ENCODE measurements at places on chromosomes 7 and 10. TPM values are rescaled to one million over a fixed set of nuclear protein-coding genes. Genes with fewer than 3 reads are reported as not detected.

DNA sequence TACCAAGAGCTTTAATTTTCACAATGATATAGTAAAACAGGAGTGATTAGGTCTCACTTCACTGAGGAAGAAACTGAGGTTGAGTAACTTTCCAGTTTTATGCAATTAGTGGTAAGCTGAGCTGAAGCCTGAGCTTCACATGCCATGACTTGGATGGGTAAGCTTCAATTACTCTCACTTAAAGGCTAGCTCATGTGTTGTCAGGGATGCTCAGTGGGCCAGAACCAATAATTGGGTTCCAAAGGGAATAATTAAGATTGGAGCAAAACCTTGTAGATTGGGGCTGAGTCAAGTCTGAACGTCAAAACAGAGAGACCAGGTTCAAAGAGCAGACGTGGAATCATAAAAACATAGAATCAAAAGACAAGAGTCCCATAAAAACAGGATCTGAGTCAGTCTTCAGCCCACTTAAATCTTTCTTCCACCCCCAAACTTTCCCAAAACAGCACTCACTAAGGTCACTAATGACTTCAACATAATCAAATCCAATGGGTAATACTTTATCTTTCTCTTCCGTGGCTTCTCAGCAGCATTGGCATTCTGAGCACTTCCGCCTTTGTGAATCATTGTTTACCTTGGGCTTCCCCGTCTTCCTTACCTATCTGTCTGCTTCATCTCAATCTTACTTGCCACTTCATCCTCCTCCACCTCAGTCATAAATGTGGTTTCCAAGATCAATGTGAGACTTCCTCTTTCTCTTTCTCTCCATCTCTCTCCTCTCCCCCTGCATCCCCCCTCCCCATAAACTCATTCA lies 23.0 kb upstream of the EGFR start:
- no peaks in the 10 kb centered on the region for H3K4me1 ChIP-seq
- H3K4me3 ChIP-seq: no peak overlapping the region
- no peaks in the 10 kb centered on the region for H3K36me3 ChIP-seq
- DNase-seq: peak; percentile 33

DNA sequence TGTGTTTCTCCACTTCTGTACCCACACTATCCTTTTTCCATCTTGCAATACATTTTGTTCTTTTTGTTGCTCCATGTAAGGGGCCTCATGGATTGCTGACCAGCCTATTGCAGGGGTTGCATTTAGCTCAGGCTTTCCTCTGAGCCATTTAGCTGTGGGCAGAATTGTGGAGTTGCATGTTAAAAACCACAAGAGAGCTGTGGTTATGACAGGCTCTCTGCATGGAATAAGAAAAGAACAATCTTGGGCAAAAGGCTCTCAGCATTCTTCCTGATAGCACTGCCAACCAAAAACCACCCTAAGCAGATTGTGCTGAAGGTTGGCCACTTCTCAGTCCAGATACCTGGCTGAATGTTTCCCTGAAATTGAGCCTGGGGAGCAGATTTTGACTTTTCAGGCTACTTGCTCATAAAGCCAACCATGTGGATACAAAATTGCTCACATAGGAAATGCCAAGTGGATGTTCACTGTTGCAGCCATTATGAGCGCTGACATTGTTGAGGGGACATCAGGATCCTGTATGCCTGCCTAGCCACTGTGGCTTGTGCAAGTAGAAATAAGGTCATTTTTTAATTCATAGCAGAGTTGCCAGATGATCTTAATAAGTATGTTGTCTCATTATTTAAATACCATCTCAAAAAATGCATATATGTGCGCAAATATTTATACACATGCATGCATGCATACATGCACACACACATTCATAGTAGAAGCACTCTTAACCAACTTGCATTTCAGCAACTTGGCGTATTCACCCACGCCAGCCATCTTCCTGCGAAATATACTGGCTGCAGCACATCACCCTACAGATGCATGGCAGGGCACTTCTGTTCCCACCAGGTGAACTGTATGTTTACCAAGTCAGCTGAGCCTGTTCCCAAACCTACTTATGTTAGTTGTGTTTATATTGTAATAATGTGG lies 695.4 kb downstream of the LRMDA start:
- H3K36me3 ChIP-seq: no peaks in the 10 kb centered on the region
- H3K27ac ChIP-seq: no peak overlapping the region
- H3K4me3 ChIP-seq: no peak overlapping the region
- no peaks in the 10 kb centered on the region for H3K27me3 ChIP-seq
- no peaks in the 10 kb centered on the region for H3K4me1 ChIP-seq

Gene GAD2
- total RNA-seq: not detected

Gene FAM25A
- total RNA-seq: not detected

GRCh38 chr7:157278791-157279724 lies 57.7 kb upstream of the DNAJB6 start:
- no peak for DNase-seq
- H3K4me1 ChIP-seq: peaks cover 47% of the 10 kb centered on the region
- peaks cover 3% of the 10 kb centered on the region for H3K27me3 ChIP-seq
- no peak overlapping the region for H3K27ac ChIP-seq
- peak overlapping the region; percentile 27 for H3K4me3 ChIP-seq
- H3K36me3 ChIP-seq: no peaks in the 10 kb centered on the region

GRCh38 chr7:129975309-129975708 lies 22.5 kb upstream of the UBE2H start:
- no peaks in the 10 kb centered on the region for H3K27me3 ChIP-seq
- DNase-seq: no peak
- no peak overlapping the region for H3K27ac ChIP-seq
- no peak overlapping the region for H3K4me3 ChIP-seq

DNA sequence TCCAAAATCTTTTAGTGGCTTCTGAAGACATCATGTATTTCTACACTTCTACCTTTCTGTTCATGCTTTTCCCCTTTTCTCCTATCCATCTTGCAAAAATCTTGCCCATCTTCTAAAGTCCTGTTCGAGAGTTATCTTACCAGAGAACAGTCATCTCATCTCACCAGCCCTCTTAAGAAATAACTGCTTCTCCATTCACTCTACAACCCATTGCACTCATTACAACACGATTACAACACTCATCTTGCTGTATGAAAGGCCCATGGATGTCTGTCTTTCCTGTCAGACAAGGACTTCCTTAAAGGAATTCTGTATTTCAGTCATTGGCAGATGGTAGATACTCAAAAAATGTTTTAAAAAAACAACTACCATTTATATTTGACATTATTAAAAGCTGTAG lies 30.8 kb downstream of the ZNF438 start:
- no peak for DNase-seq
- no peaks in the 10 kb centered on the region for H3K36me3 ChIP-seq
- H3K27me3 ChIP-seq: no peaks in the 10 kb centered on the region
- H3K27ac ChIP-seq: no peak overlapping the region
- H3K4me1 ChIP-seq: peaks cover 5% of the 10 kb centered on the region
- no peak overlapping the region for H3K4me3 ChIP-seq

GRCh38 chr10:97685395-97685958 lies 1.6 kb downstream of the AVPI1 start:
- H3K36me3 ChIP-seq: no peaks in the 10 kb centered on the region
- no peak overlapping the region for H3K27ac ChIP-seq
- no peak for DNase-seq
- H3K27me3 ChIP-seq: no peaks in the 10 kb centered on the region
- no peak overlapping the region for H3K4me3 ChIP-seq
